ENCODE measurements at places on chromosomes 3 and 15. TPM values are rescaled to one million over a fixed set of nuclear protein-coding genes. Genes with fewer than 3 reads are reported as not detected.

DNA sequence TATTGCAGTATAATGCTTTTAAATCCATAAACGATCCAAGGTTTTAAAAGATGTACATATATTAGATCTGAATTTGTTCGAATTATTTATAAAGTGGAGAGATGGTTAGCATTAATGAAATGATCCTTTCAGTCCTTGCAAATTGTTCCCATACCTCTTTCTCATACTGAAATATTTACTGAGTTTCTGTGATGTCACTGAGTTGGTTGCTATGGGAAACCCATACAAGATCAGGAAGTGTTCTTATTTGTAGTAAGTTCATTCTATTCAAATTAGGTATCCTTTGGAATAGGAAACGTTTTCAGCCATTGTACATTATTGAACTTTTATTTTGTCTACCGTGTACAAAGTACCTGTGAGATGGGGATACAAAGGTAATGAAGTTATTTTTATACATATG lies 73.2 kb upstream of the CHL1 start:
- DNase-seq, result no peak

STT3B gene
- total RNA-seq, result 75.8 TPM

DNA sequence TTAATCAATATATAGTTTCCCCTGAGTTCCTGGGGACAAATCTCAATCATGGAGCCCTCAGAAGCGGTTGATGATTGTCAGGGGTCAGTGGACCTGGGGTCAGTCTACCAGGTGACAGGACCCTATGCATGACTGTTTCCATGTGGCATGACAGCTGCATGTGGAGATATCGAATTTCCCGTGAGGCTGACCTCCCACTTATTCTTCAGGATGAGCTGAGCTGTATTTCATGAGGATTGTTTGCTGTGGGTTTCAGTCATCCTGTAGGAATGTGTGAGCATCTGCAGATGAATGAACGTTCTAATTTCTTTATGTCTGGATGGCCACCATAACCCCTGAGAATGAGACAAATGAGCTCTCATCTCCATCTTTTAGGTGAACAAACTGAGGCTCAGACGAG lies 93.0 kb upstream of the HES1 start:
- DNase-seq, result no peak

DNA sequence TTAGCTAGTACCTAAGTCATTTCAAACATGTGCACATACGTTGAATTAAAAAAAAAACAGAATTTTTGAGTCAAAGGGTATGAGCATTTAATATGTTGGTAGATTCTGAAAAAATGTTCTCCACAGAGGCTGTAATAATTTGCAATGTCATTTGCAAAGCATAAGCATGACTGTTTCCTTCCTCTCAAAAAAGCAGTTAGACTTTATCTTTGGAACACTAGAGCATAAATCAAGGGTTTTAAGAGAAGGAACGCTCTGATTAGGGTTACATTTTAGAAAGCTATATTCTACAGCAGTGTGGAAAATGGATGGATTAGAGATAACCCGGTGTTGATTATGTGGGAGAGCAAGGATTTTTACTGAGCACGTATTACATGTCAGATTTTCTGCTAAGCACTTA lies 193.7 kb downstream of the WDR72 start:
- DNase-seq, result no peak

DNA sequence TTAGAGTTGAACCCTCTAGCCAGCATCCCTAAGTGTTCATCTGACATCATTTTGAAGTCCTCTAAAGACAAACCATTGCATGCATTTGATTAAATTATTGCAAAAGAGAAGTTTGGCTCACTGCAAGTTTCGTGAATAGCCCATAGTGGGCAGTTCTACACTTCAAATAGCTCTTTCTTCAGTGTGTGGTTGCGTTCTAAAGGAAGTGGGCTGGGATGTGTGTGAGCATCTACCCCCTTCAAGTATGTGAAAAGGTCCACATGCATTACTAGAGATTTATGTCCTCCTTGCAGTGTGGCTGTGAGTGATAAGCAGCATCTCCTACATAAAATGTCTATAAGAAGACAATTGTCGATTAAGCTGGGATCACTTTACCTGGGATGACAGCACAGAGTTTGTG lies 54.6 kb downstream of the SST start:
- DNase-seq, result no peak

- DNase-seq, result no peak
These were observed 1.5 kb downstream of the RPL35A start for GRCh38 chr3:197951392-197951990.

SHC4 gene
- total RNA-seq, result not detected

- no peak for DNase-seq
These were observed 667.9 kb upstream of the CFAP20DC start for GRCh38 chr3:59717679-59718205.

DNA sequence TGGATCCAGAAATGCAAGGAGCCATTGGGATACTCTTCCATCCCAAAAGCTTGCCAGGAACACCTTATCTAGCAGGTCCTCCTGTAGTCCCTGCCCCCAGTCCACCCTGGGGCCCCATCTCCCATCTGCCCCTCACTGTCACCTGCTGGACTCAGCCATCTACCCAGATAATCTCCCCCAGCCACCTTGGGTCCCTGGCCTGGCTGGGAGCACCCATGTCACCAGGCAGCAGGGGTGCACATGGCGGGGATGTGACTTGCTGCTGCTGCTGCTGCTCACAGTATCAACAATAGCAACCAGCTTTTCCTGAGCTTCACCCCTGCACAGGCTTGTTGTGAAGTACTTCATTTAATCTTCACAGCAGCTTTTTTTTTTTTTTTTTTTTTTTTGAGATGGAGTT lies 12.6 kb downstream of the PTH1R start:
- DNase-seq, result no peak

CHRM5 gene
- not detected for total RNA-seq

- no peak for DNase-seq
These were observed 150.4 kb downstream of the TIGIT start for GRCh38 chr3:114444216-114444615.

DNA sequence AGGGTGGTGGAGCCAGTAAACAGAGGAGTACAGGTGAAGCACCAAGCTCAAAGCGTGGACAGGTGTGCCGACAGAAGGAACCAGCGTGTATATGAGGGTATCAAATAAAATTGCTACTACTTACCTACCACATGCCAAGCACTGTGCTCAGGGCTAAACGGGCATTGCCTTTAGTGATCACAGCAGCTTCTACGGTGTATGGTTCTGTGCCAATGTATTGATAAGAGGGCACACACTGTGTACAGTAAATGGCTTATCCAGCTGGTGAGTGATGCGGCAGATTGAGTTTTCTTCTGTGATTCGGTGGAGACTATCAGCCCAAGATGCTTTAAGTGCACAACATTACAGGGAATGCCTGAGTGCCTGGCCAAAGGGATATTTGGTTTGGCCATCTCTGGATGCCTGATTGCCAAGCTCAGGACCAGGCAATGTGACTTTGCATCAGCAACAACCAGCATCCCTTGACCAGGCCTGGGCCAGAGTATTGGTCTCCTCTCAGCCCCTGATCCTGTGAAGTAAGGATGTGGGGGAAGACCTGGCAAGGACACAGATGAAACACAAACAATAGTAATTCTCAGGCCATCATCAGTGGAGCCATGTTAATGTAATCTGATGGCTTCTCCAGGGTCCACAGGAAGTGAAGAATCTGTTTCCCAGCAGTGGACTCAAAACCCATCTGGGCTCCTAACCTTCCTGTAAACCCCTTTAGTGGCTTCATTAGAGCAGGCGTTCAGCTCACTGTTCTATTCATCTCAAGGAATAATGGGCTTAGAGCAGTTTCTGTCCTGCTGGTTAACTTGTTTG lies 14.1 kb downstream of the STARD5 start:
- DNase-seq, result no peak

DNA sequence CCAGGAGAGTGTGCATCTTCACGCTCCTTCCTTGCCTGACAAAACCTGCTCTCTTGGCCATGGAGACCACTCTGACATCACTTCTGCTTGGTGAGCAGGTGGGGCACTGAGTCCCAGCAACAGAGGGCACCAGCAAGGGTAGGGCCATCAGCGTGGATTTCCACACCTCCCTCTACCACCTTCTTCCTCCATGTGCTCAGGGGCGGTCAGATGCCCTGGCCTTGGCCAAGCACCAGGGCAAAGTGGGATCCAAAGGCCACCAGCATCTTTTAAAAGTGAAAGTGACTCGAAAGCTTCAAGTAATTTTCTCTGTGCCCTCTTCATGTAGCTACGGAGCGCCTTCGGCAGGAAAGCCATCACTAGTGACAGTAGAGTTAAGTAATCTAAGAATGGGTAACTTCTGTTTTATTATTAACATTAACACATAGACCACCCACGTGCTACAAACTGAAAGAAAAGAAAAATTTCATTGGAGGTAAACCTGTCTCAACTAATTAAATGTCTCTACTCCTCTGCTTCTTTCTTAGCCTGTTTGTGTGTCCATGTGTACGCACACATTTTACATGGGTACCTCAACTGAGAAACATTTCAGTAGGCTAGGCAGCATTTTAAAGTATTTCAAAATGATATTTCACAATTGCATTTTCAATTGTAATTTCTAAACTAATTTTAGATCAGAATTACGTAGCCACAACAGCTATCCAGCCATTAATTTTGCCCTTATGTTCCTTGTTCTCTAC lies 57.9 kb downstream of the CHSY1 start:
- DNase-seq, result no peak

DNA sequence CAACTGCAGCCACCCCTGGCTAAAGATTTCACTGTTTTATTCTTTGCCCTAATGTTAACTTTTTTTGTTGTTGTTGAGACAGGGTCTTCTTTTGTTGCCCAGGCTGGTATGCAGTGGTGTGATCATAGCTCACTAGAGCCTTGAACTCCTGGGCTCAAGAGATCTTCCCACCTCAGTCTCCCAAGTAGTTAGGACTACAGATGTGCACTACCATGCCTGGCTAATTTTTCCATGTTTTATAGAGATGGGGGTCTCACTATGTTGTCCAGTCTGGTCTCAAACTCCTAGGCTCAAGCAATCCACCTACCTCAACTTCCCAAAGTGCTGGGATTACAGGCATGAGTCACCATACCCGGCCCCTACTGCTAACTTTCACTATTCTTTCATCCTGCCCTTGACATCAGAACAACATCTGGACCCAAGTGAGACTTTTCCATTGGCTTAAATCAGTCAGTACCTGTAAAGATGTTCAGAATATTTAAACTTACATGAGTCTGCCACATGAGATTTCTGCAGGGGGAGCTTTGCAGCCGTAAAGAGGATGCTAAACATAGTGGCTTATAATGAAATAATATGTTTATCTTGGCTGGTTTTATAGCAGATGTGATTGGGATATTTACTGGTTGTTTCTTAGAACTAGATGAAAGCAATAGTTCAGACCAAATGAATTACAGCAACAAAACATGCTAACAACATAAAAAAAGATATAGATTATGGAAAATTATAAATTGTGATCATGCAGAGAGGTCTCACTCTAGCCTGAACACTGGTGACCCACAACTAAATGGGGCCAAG lies 73.6 kb downstream of the HMG20A start:
- DNase-seq, result no peak

OCA2 gene
- 1.5 TPM for total RNA-seq

GRCh38 chr3:21028412-21028811 lies 722.6 kb downstream of the ZNF385D start:
- DNase-seq, result no peak
